GM13977 (cell line): ENCODE measurements at places on chromosomes 4 and X.

DNA sequence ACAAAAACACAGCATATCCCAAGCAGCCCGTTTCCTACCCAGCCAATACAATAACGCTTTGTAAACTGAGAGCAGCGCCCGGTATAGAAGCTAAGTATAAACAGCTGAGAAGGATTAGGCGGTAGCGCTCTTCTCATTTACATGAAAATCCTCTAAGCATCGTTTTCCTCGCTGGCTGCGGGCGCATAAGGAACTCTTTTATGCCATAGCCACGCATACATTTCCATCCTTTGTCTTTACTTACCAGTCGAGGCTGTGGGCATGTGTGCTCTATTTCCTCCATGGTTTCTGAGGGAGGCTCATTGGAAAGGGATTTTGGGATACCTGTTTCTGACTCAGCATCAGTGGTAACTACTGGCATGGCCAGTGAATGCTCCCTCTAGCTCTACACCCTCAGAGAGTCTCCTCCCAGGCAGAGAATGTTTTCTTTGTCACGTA, 383 bp downstream of the PCYT1B start:
- no peak for DNase-seq

- DNase-seq = no peak
Measured at GRCh38 chr4:957581-958313, 15.6 kb downstream of the DGKQ start.

DNA sequence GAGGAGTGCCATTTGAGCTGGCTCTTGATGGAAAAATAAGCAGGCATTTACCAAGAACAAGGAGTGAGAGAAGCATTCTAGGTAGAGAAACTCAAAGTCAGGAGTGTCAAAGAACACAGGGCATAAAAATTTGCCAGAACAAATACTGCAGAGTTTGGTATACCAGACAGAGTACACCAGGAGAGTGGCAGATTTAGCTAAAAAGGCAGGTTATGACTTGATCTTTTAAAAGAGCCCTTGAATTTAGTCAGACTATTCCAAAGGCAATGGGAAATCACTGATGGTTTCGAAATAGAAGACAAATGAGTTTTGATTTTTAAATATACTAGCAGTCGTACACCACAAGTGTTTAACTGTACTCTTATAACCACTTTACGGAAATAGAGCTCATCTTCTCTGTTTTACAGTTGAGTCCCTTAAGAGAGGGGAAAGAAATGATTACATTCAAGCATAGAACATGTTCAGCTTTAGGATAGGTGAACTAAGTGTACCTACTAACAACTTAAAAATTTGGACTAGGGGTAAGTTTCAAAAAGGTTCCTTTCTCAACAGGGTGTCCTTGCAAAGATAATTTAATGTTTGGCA, 10.2 kb downstream of the UBE2D3 start:
- no peak for DNase-seq

- DNase-seq = peak; percentile 44
Measured at GRCh38 chr4:47933840-47934239, 19.5 kb upstream of the NFXL1 start.

DNA sequence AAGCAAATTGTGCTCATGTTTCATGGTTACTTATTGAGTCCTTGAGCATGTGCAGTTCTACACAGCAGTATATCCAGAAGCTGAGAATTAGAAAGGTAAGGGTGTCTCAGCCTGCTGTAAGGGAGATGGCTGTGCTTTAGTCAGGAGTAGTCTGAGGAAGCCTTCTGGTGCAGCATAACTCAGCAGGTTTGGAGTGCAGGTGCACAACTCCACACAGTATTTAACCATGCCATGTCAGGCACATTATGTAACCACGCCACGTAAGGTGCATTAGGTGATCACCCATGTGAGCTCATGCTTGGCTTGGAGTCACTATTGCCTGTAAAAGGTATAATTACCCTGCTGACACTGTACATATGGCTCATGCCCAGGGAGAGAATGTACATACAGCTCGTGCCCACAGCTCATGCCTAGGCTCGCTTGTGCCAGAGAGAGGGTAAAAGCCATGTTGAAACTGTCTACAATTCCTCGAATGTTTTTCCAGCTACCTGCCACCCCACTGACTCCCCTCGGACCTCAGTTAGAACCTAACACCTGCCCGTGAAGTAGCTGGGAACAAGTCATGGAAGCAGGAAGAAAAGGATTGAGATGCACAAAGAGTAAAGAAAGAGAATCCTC, 37.8 kb downstream of the UCHL1 start:
- DNase-seq = no peak

GRCh38 chr4:41050116-41050515, 164.2 kb downstream of the APBB2 start:
- no peak for DNase-seq

- DNase-seq = no peak
Measured at GRCh38 chr4:7677799-7678301, 243.1 kb upstream of the PSAPL1 start.

DNA sequence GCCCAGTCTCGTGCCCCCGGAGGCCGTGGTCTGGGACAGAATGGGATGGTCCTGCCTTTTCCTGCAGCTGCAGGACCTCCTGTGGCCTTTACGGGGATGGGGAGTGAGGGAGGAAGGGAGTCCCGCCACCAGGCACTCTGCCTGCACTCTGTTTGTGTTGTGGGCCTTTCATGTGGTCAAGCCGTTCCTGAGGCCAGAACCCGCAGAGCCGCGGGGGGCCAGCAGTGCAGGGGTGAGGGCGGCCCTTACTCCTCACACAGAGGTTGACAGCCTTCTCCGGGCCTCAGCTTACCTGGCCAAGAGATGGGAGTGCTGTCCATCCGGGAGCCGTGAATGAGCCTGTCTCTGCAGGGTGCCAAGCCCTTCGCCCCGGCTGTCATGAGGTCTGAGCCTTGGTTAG, 230.7 kb downstream of the AFAP1 start:
- no peak for DNase-seq

- no peak for DNase-seq
Measured at GRCh38 chr4:186079694-186080093, 10.7 kb downstream of the TLR3 start.

DNA sequence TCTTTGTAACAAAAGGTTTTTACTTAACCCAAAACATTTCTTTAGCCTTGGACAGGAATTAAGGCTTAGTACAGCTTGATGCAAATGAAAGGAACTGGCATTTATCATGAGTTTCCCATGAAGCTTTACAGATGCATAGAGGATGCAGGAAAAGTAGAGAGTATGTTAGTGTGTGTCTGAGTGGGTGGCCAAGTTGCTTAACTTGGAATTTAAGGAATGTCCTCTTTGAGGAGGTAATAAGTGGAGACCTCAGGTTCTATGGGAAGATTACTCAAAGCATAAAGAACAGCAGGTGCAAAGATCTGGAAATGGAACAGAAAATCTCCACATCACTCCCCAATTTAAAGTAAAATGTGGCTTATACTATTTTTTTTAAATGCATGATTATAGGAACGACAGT, 457.9 kb downstream of the KCNIP4 start:
- DNase-seq = no peak

DNA sequence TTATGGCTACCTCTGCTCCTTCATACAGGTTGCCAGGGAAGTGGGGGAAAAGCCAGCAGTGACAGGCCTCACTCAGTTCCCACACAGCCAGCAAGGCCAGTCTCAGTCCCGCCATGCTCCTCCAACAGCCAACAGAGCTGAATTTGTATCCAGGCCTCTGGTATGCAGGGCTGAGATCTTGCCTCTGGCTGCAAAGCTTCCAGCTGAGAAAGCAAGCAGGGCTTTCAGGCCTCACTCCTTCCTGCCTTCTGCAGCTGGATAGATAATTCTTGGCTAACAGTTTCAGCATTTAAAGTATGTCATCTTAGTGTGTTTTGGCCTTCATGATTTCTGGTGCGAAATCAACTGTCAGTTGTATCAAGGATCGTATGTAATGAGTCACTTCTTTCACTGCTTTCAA, 103.6 kb downstream of the GNL3L start:
- no peak for DNase-seq

GRCh38 chr4:66769441-66769840, 775.9 kb downstream of the CENPC start:
- no peak for DNase-seq

GRCh38 chr4:98352940-98353339, 91.8 kb downstream of the RAP1GDS1 start:
- DNase-seq = peak; percentile 7

DNA sequence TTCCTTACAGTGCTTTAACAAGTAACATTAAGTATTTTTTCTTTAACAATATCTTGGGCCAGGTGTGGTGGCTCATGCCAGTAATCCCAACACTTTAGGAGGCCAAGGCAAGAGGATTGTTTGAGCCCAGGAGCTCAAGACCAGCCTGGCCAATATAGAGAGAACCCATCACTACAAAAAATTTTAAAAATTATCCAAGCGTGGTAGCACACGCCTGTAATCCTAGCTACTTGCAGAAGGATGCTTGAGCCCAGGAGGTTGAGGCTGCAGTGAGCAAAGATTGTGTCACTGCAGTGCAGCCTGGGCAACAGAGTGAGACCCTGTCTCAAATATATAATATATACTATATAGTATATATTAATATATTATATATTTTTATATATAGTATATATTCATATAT, 162.2 kb downstream of the ZNF674 start:
- no peak for DNase-seq

GRCh38 chrX:134338527-134338926, 101.5 kb downstream of the CCDC160 start:
- no peak for DNase-seq

DNA sequence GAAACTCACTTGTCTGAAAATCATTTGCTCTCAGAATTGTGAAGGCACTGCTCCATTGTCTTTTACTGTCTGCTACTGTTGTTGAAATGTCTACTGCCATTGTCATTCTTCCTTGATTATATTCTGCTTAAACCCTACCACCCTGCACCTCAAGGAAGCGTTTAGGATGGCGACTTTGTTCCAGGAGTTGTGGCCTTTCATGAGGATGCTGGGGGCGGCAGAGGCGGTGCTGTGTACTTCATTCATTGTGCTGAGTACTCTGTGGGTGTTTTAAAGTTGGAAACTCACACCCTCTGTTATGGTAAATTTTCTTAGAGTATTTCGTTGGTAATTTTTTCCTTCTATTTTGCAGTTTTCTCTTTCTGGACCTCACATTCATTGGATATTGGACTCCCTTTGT, 258.9 kb downstream of the TENM3 start:
- DNase-seq = no peak

DNA sequence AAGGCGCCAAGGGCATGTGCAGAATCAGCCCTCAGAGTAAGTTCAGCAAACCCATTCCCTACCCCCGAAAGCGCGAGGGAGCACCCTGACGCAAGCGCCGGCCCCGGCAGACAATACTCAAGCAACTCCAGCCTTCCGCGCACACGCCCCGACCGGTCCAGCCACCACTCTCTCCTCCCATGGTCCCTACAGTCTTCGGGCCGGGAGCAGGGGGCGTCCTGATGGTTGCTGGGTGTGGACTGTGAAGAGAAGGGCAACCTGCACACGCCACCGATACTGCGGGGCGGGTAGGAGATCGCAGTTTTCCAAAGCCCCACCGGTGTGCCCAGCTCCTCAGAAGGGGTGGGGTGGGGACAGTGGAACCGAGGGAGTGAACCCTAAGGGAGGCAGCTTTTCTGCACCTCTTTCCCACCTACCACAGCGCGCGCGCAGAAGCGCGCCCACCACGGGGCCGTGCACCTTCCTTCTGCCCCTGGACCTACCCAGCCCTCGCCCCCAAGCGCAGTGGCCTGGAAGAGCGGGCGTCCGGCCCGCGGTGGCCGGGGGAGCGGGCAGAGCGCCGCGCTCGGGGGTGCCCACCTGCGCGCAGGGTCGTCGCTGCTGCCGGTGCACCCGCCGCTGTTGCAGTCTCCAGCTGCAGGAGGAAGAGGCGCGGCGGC, 650.2 kb upstream of the DIPK2B start:
- peak; percentile 14 for DNase-seq

DNA sequence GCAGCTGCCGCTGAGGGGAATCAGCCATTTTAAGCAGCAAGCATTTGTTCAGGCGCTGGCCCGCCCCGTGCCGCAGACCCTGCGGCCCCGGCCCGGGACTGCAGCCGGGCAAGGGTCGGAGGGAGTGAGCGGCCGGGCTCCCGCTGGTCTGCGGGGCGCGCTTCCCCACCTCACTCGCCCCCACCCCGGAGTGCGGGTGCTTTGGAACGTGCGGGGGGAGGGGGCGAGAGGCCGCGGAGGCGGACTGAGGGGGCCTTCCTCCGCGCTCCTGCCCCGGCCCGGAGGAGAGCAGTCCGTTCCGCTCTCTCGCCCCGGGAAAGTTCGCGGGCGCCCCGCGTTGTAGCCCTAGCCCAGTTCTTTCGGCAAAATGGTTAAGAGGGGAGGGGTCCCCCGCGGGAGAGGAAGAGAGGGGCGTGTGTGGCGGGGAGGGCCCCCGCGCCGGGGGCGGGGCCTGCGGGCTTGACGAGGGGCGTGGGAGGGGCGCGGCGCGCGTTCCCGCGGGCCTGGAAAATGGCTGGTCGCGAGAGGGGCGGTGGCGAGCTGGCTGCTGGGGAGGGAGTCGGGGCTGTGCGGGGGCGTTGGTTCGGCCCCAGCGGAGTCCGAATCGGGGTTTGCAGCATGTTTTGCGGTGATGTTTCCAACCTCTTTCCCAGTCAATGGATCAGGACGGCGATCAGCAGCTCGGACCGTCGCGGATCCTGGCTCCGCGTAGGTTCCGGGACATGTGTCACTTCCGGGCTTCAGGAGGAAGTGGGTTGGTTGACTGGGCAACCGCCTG, 942 bp downstream of the ING2 start:
- DNase-seq = peak; percentile 86

DNA sequence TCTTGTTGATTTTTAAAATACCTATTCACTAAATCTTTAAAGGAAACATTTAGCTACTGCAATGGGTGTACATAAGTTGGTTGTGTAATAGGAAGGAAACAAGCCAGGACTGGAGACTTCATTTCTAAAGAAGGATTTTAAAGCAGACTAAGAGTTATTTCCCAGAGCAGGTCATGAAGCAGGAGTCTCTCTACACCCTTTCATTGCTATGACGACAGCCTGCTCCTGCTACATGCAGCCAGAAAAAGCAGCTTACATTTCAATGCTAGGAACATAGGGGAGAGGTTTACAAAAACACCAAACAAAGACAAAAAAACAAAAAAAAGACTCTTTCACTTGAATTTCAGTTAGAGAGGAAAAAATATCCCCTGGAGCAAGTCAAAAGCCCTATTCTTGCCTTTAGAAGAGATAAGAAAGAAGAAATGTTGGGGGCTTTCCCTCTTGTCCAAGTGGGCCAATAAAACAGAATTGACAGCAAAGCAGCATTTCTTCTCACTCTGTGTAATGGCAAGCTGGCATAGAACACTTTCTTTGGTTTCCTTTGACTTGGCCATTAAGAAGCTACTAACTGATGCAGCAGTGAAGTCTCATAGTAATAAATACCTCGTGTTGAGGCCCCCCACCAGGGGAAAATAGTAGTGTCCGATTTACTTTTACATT, 3.4 kb downstream of the SPARCL1 start:
- no peak for DNase-seq

DNA sequence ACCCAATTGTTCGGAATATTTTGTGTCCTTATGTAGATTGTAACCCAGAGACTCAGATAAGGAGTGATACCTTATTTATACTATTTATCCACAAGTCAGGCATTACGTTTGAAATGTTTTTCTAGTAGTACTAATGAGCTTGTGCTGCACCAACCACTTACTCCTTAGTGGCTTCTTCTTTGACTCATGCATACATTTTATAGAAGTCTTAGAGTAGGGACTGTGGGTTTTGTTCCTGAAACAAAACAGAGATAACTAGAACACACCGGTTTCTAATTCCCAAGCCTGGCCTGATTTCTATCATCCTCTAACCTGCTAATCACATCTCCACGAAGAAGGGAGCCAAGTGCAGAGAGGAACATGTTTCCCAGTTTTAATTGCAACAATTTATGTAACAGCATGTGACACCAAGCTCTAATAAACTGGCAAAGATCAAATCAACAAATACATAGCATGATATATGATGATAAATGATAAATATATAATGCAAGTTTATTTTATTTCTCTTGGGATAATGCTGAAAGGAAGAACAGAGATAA, 32.3 kb downstream of the MGARP start:
- DNase-seq = no peak
